ENCODE measurements at places on chromosomes 3 and 15. TPM values are rescaled to one million over a fixed set of nuclear protein-coding genes. Genes with fewer than 3 reads are reported as not detected.
A peak's percentile ranks its signal among the peaks of the same experiment; 100 is the strongest.

The CIDEC gene
- total RNA-seq: not detected

DNA sequence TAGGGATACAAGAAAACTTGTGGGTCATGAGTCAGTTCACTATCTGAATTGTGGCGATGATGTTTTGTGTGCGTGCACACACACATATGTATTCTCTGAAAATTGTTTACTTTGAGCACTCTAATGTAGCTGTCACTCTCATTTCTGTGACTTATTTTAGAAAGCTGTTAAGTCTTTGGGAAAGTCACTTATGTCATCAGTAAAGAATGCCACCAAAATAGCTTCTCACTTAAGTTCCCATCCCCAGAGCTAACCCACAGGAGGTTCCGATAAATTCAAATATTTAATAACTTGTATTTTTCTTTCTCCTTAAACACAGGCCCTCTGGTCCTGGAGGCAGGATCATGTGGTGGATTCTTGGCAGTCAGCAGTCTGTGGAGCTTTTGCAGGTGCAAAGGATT lies 138.3 kb downstream of the LRIG1 start:
- H3K36me3 ChIP-seq: no peaks in the 10 kb centered on the region
- no peaks in the 10 kb centered on the region for H3K27me3 ChIP-seq
- no peak overlapping the region for H3K4me3 ChIP-seq
- DNase-seq: no peak
- no peaks in the 10 kb centered on the region for H3K4me1 ChIP-seq

GRCh38 chr3:174430986-174431385 lies 428.1 kb upstream of the NAALADL2 start:
- DNase-seq: no peak
- no peaks in the 10 kb centered on the region for H3K27me3 ChIP-seq
- H3K4me3 ChIP-seq: no peak overlapping the region
- no peaks in the 10 kb centered on the region for H3K4me1 ChIP-seq
- H3K36me3 ChIP-seq: no peaks in the 10 kb centered on the region

DNA sequence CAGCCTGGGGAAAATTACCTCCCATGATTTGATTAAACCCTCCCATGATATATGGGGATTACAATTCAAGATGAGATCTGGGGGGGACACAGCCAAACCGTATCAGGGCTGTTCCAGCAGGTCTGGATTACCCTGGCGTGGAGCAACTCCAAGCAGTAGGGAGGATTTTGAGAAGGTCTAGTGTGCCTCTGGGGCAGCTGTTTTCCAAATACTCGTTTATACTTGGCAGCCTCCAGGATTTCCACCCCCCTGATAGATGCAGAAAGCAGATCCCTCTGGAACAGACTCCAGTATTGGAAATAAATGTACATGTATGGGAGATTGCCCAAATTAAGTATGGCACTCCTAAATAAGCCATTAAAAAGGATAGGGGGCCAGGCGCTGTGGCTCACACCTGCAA lies 7.7 kb upstream of the IRAK2 start:
- DNase-seq: no peak
- H3K27me3 ChIP-seq: no peaks in the 10 kb centered on the region
- no peak overlapping the region for H3K27ac ChIP-seq
- H3K4me1 ChIP-seq: peaks cover 4% of the 10 kb centered on the region
- H3K4me3 ChIP-seq: no peak overlapping the region
- H3K36me3 ChIP-seq: peaks cover 32% of the 10 kb centered on the region

DNA sequence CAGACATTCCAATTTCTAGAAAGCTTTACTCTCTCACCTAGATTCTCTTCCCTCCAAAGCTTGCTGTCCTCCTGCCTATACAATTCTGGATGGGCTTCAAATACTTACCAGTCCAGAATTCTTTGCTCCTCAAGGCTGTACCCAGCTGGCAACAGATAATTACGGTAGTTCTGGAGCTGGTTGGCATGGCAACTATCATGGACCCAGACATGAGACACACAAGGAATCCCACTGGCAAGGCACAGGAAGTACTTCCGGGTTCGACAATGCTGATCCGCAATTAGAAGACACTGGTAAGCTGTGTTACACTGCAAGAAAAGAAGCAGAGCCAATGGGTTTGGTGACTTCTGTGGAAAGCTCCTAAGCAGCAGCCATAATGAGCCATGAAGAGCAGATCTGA lies 37.9 kb downstream of the TUBGCP4 start:
- H3K27ac ChIP-seq: no peak overlapping the region
- no peak for DNase-seq
- H3K27me3 ChIP-seq: no peaks in the 10 kb centered on the region
- no peak overlapping the region for H3K4me3 ChIP-seq

DNA sequence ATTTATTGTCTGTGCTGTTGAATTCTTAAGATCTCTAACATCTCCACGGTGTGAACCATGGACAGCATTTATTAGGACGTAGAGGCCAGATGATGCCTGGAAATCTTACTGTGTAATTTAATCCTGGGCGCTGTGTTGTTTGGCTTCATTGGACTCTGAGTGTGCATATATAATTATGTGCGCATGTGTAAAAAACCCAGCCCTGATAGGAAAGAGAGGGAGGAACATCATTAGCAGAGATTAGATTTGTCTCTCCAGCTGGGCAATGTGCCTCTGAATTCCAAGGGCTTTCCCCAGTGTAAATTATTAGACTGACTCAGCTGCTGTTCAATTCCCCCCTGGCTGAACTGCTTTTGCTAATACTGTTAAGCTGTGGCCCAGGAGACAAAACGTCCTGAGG lies 39.6 kb downstream of the MAP3K13 start:
- no peak overlapping the region for H3K4me3 ChIP-seq
- no peaks in the 10 kb centered on the region for H3K36me3 ChIP-seq
- no peaks in the 10 kb centered on the region for H3K27me3 ChIP-seq
- H3K27ac ChIP-seq: no peak overlapping the region
- no peak for DNase-seq

The CAMP gene
- not detected for total RNA-seq

The RNF123 gene
- total RNA-seq: 14.7 TPM

- peak overlapping the region; percentile 72 for H3K27ac ChIP-seq
- no peaks in the 10 kb centered on the region for H3K27me3 ChIP-seq
- peaks cover 9% of the 10 kb centered on the region for H3K4me1 ChIP-seq
- no peaks in the 10 kb centered on the region for H3K36me3 ChIP-seq
- DNase-seq: no peak
These were observed 54.6 kb downstream of the RBMS3 start for GRCh38 chr3:29335438-29335837.

DNA sequence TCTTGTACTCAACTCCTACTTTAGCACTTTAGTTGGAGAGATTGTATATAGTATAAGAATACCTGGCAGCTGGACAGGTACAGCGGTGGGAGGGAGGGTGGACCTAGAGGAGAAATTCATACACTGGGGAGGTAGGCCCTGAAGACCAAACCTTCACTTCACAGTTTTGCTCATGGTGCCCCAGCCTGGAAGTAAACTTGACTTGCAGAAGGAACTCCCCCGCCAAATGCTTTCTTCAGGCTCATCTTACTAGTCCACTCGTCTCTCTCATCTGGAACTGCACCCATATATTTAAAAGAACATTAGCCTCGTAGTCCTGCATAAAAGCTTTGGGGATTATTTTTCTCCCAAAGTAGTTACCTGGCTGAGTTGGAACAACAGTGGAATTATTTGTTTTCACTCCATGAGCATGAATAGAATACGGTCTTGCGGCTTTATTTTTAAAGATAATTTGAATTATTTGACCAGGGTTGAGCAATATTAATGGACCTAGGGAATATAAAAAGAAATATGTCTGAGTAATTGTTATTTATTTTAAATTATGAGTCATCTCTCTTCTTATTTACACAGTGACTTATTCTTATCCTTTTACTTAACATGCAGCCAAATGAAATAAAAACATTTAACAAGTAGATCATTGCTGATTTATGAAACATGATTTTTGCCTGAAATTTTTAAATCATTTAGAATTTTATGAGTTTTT lies 25.5 kb upstream of the CP start:
- peaks cover 24% of the 10 kb centered on the region for H3K4me1 ChIP-seq
- no peak for DNase-seq
- H3K27ac ChIP-seq: no peak overlapping the region
- no peaks in the 10 kb centered on the region for H3K27me3 ChIP-seq
- H3K4me3 ChIP-seq: no peak overlapping the region
- H3K36me3 ChIP-seq: no peaks in the 10 kb centered on the region

DNA sequence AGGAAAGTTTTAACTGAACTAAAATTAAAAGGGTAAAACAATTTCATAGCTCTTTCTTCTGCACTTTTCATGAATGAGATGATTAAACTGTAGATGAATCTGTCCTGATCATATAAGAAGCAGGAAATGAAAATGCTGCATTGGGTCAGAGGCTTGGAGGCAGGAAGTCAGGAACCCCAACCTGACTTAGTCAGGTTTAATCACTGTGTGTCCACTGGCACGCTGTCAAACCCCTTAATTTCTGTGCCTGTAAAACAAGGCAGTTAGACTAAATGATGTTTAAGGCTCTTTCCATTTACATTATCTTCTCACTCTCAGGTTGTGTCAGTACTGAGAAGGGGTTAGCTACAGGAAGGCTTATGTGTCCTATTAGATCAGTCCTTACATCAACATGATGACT lies 193.3 kb upstream of the TTC14 start:
- no peak overlapping the region for H3K4me3 ChIP-seq
- no peaks in the 10 kb centered on the region for H3K27me3 ChIP-seq
- no peaks in the 10 kb centered on the region for H3K36me3 ChIP-seq
- no peak overlapping the region for H3K27ac ChIP-seq
- DNase-seq: no peak
- H3K4me1 ChIP-seq: no peaks in the 10 kb centered on the region

The BDH1 gene
- 59.0 TPM for total RNA-seq

DNA sequence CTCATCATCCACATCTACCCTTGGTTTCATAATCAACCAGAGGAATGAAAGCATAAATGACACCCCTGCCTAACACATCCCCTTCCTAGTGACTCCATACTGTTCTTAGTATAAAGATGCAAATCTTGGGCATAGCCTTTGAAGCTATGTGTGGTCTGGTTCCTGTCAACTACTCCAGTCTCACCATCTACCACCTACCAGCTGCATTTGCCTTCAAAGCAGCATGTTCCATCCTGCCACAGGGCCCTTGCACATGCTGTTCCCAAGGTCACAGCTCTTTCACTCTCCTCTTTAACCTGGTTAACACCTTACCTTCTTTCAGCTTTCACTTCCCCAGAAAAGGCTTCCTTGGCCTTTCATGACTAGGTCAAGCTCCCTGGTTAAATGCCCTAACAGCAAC lies 62.3 kb upstream of the ARHGEF3 start:
- no peak for DNase-seq
- no peak overlapping the region for H3K4me3 ChIP-seq
- no peaks in the 10 kb centered on the region for H3K27me3 ChIP-seq
- no peak overlapping the region for H3K27ac ChIP-seq
- no peaks in the 10 kb centered on the region for H3K4me1 ChIP-seq
- H3K36me3 ChIP-seq: no peaks in the 10 kb centered on the region

DNA sequence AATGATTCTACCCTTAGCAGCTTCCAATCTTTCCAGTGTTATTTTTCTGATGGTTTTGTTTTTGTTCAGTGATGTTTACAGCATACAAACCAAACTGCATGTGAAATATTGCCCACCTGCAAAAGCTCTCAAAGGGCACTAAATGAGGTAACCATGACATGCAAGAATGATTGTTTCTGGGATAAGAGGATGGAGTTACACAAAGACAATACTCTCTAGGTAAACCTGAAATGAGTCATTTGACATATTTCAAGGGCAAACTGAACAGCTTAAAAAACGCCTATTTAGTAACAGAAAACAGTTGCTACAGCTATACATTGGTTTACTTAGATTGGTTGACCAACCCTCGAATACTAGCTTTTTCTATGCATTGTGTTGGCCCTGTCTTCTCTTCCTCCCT lies 481.7 kb downstream of the ZPLD1 start:
- no peaks in the 10 kb centered on the region for H3K27me3 ChIP-seq
- DNase-seq: no peak
- H3K4me3 ChIP-seq: no peak overlapping the region
- no peaks in the 10 kb centered on the region for H3K4me1 ChIP-seq

- H3K4me1 ChIP-seq: no peaks in the 10 kb centered on the region
- no peak overlapping the region for H3K4me3 ChIP-seq
- no peak overlapping the region for H3K27ac ChIP-seq
- H3K36me3 ChIP-seq: peaks cover 18% of the 10 kb centered on the region
- no peaks in the 10 kb centered on the region for H3K27me3 ChIP-seq
- no peak for DNase-seq
These were observed 68.9 kb downstream of the RNF13 start for GRCh38 chr3:149881879-149882278.

The FSD2 gene
- total RNA-seq: not detected

DNA sequence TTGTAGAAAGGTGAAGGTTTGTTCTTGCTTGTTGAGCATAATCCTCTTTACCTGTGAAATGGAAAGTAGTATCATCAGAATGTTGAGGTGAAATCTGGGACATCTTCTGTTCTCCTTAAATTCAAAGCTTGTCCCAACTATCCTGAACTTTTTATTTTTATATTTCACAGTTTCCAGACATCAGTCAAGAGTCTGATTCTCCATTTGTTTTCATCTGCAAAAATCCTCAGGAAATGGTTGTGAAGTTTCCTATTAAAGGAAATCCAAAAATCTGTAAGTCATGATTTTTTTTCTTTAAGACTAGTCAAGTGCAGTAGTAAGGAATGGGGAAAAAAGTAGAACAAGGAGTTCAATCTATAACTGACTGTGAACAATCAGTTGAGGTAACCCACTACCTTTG lies 15.5 kb upstream of the ZNF609 start:
- peaks cover 5% of the 10 kb centered on the region for H3K36me3 ChIP-seq
- peak overlapping the region; percentile 76 for H3K27ac ChIP-seq

DNA sequence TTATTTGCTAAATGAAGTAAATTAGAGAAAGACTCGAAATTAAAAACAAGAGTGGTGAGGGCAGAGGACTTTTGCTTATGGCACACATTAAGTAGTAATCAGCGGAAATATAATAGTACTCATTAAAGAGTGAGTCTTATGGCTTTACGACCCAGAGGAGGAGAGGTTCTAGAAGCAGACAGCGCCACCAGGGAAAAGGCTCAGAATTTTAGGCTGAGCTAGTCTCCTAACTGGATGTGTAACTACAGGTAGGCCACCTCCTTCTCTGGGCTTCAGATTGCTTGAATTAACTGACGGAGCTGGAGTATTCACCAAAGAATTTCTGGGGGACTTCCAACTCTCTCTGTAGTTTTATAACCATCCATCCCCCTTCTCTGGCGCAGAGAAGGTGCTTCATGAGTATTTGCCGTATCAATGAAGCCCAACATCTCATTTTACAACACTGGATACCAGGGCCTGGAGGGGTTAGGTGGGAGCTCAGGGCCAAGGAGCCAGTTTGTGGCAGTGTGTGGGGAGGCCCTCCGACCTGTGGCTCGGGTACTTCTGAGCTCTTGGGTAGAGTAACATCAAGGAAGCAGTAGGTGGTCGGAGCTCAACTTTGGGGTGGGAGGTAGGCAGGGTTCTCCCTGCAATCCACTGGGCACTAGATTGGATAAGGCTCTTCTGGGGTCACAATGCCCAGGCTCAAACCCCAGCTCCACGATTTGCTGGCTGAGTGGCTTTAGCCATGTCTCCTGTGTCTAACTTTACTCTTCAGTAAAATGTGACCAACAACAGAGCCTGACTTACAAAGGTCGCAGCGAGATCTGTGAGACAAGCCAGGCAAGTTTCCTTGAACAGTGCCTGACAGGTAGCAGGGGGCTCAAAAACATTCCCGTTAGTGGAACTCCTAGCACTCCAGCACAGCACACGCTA lies 1.1 kb downstream of the CHCHD4 start:
- H3K4me1 ChIP-seq: peaks cover 78% of the 10 kb centered on the region
- no peaks in the 10 kb centered on the region for H3K36me3 ChIP-seq
- H3K27ac ChIP-seq: peak overlapping the region; percentile 98

Data from esophagus squamous epithelium (tissue), 5 donors.